ENCODE measurements at places on chromosomes 5 and 9.

DNA sequence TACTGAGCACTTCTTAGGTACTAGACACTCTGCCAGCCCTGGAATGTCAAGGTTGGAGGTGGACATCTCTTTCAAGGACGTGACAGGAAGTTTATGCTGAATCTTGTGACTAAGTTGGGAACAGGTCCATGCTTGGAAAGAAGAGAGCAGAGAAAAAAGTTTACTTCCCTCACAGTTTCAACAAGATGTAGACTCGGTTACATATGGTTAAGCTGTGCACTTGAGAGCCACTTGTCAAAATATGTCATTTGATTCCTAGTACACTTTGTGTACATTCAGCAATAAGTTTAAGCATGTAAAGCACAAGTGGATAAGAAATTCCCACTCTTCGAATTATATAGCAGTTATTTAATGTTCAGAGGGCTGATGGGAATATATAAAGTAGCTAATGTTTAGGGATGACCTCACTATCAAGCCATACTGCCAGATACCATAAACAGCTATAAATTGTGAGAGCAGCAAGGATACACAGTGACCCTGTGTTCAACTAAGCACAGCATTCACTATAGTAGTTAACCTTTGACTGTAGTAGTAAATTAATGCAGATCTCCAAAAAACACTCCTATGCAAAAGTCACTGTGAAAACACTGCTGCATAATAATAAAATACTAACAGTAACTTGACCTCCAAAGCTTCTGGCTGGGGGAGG lies 1944.6 kb upstream of the WWC1 start:
- peak; percentile 2 for DNase-seq

- DNase-seq: no peak
Measured at GRCh38 chr5:36276864-36277263, 24.8 kb downstream of the RANBP3L start.

DNA sequence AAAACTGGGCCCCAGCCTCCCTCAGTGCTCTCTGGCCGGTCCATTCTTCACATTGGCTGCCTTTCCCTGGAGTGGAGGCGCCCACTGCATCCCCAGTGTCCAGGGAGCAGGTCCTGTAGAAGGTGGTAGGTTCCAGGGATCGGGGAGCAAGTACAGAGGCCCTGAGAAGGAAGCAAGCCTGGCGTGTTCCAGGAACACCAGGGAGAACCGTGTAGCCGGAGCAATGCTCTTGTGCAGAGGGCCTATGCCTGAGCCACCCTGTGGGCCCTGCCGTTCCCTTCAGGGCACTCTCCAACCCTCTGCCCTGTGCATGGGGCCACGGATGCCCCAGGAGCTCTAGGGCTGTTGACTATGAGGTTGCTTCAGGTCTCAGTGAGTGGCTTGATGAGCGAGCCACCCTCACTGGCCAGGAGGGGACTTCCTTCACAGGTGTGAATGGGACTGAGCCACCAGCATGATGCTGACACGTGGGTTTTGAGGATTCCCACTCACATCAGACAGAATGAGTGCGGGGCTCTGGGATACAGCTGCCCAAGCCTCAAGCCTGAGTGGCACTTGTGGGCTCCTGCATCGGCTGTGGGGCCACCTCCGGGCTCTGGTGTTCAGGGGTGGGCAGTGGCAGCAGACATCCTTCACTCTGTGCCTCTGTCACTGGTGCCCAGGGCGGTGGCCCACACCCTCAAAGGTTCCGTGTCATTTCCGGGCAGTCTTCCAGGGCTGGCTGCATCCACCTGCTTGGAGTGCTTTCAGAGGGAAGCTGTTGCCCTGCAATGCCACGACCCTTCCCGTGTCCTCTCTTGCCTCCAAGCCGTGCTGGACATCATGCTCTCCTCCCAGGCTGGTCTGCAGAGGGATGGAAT lies 54.4 kb downstream of the ADAMTS2 start:
- no peak for DNase-seq

GRCh38 chr9:20351715-20352114 lies 270.6 kb downstream of the MLLT3 start:
- no peak for DNase-seq

- DNase-seq: no peak
Measured at GRCh38 chr9:17875886-17876285, 297.0 kb downstream of the SH3GL2 start.
